Stimulated activated CD8-positive, alpha-beta memory T cell treated with anti-CD3 and anti-CD28 coated beads, Interleukin-4, amount 100 ng/mL, for 4 hours (primary cell): ENCODE measurements at places on chromosomes 6 and 20.

DNA sequence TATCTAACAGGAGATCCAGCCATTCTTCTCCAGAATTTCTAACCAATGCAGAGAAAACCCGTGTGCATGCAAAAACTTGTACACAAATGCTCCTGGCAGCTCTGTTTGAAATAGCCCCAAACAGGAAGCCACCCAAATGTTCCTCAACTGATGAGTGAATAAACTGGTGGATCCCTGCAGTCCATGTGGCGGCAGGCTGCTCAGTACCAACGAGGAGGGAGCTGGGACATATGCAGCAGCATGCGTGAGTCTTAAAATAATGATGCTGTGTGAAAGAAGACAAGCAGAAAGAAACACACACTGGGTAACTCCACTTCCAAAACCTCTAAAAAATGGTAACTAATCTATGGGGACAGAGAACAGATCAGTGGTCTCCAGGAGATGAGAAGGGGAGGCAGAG lies 542.1 kb upstream of the AGPAT4 start:
- no peak for DNase-seq

- no peak for DNase-seq
Observed at GRCh38 chr6:16802071-16802470, 40.8 kb upstream of the ATXN1 start.

GRCh38 chr20:45792317-45793118 lies 764 bp downstream of the DNTTIP1 start:
- no peak for DNase-seq

DNA sequence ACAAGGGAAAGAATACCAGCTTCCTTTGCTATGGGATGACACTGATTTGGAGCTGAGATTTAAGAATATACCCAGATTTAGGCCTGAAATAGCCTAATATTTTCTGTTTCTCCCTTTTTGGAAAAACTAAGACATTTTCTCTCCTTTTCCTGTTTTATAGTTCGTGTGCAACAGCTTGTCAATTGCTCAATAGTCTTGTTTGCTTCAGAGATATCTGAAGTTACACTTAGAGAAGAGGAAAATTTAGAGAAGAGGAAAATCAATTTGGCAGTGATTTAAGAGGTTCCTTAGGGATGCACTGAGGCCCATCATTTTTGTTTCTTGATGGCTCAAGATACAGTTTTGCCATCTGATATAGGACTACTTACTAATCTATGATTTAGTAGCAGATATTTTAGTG lies 398.6 kb downstream of the RFPL4B start:
- no peak for DNase-seq

DNA sequence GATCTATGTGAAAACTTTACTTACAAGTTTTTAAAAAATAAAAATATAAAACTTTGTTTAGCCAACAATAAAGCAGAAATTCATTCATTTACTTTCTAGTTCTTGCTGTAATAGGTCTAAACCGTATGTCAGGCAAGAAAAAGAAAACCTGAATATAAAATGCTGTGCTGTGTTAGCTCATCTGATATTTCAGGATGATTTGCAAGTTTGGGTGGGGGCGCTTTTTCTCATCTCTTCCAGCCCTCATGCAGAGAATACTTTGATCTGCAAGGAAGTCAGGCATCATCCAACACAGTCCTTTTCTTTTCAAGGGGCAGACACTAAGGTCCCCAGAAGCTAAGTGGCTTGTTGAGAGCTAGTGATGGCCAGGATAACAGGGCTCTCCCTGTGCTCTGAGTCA lies 153.2 kb downstream of the TBC1D7 start:
- no peak for DNase-seq

DNA sequence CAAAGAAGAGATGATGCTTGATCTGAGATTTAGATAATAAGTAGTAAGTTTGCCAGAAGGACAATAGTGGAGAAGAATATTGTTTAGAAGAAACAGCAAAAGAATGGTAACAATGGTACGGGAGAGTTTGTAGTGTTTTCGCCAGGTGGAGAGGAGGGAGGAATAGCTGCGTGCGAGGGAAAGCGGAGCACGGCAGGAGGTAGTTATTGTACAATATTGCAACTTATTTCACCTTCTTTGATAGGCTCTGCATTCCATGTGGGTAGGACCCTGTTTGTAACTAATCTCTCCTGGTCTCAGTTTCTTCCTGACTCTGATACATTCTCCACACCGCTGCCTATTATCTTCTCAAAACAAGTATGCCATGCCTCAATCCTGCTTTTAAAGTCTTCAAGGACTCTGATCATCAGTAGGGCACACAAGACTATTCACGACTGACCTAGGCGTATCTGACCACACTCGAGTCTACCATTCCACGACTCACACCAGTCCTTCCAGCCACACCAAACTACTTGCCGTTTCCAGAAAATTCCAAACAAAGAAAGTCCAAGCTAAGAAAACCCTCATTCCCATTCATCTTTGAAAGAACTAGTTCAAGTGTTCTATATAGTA lies 1.1 kb downstream of the PPIL4 start:
- no peak for DNase-seq

DNA sequence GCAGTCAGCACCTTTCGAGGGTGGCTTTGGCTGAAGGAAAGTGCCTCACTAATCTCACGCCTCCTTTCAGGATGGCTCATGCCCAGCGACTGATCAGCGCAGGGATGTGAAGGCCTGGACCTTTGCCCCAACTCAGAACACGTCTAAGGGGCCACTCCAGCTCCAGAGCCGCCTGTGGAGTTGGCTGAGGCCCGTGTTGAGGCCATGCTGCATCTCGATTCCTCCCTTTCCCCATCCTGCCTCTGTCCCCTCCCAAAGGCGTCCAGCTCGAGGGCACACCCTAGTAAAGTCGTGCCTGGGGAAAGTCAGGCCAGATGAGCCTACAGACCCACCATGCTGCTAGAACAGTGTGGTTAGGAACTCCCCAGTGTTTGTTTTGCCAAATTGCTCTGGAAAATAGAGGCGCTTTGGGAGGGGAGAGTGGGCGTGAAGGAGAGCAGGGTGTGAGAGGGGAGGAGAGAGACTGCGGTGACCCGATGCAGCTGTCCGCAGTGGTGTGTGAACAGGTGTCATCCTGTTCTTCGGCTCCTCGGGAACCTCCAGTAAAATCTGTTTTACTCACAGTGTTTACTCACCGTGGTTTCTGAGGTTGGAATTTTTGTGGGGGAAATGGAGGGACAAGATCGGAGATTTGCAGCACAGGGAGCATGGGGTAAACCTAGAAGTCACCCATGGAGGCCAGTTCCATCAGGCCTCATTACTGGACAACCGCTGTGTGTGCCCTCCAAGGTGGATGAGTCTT lies 85.0 kb upstream of the PMEPA1 start:
- no peak for DNase-seq

GRCh38 chr20:62162765-62163484 lies 19.4 kb downstream of the SS18L1 start:
- DNase-seq: no peak

GRCh38 chr20:53550280-53551187 lies 43.1 kb downstream of the ZNF217 start:
- no peak for DNase-seq

DNA sequence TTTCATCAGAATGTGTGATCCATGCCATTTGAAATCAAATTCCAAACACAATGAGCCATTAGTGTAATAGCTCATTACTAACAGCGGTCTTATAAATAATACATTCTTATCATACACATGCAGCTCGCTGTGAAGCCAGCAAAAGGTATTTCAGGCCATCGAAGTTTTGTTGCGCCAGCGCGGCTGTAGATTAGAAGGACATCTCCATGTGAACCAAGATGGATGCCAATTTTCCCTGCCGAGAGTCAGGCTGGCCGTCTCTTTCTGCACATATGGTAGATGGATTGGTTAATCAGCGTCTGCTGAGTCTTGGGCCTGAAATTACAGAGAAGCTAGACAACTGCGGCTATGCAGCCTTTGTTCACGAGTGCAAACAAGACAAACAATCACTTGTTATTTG lies 44.1 kb downstream of the CFAP61 start:
- no peak for DNase-seq

GRCh38 chr6:42450477-42451332 lies 1.0 kb downstream of the TRERF1 start:
- DNase-seq: no peak

- DNase-seq: no peak
Observed at GRCh38 chr6:149306967-149307366, 10.5 kb upstream of the TAB2 start.

- no peak for DNase-seq
Observed at GRCh38 chr6:110554966-110555460, 78.6 kb upstream of the SLC22A16 start.

DNA sequence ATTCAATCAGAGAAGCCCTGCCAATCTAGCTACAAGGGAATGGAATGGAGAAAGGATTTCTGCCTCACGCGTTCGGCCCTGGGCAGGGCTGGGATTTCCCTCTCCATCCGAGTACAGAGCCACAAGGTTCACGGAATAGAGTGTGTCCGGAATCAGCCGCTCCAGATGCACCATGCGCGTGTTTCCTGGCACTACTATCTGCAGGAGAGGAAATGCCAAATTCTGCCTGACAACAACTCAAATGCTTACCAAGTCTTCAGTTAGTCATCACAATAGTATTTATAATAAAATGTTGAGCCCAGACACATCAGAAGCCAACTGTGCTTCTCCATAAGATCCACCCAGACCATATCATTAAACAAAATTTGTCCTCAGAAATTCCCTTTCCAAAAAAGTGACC lies 75.1 kb downstream of the COL12A1 start:
- DNase-seq: no peak

- no peak for DNase-seq
Observed at GRCh38 chr6:116381000-116381399, 10.3 kb downstream of the DSE start.

DNA sequence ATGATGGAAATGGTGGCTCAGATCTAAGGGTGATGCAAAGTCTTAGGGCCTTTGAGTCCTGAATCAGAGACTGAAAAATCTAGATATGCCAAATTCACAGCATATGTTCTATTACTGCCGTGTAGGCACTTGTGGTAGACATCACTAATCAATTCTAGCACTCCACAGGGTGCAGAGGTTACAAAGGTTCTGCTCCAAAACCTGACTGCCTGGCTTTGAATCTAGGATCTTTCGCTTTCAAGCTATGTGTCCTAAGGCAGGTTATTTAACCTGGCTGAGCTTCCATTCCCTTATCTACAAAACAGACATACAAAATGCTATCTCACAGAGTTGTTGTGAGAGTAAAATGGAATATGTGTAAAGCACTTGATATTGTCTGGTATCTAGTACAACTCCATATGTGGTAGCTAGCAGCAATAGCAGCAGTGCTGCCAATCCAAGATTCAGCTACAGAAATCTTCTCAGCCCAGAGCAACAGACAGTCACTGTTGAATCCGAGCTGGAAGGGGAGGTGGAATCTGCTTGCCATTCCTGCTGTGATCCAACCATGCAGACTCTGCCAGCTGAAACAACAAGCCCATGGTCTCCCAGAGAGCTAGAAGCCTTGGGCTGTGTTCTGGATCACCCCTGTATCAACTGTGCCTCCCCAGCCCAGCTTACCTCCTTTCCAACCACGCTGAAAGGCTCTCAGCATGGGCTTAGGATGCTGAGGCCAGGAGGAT lies 206.9 kb downstream of the TFAP2C start:
- DNase-seq: no peak
